ENCODE measurements at places on chromosomes 1 and 21. TPM values are rescaled to one million over a fixed set of nuclear protein-coding genes. Genes with fewer than 3 reads are reported as not detected.

The HUNK gene
- total RNA-seq, result 2.0 TPM

The DNTTIP2 gene
- 49.0 TPM for total RNA-seq

The FAM151A gene
- total RNA-seq, result not detected

The CACNA1S gene
- 0.55 TPM for total RNA-seq

The CD1B gene
- 0.61 TPM for total RNA-seq

The VCAM1 gene
- total RNA-seq, result 8.1 TPM

The AGBL4 gene
- not detected for total RNA-seq

The GPATCH2 gene
- total RNA-seq, result 11.3 TPM

Data from upper lobe of right lung (tissue), 1 donor.